ENCODE measurements at places on chromosomes 2 and 18.

DNA sequence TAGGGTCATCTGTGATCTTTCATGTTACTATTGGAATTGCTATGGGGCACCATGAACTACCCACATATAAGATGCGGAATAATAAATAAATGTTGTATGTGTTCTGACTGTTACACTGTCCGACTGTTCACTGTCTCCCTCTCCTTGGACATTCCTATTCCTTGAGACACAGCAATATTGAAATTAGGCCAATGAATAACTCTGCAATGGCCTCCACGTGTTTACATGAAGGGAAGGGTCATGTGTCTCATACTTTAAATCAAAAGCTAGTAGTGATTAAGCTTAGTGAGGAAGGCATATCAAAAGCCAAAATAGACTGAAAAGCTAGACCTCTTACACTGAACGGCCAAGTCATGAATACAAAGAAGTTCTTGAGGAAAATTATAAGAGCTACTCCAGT is 751.3 kb downstream of the SOCS6 start:
- no peaks in the 10 kb centered on the region for H3K27me3 ChIP-seq
- no peak for DNase-seq
- H3K4me1 ChIP-seq = no peaks in the 10 kb centered on the region

- H3K36me3 ChIP-seq = no peaks in the 10 kb centered on the region
- no peak overlapping the region for H3K4me3 ChIP-seq
- DNase-seq = no peak
- H3K4me1 ChIP-seq = no peaks in the 10 kb centered on the region
- H3K27ac ChIP-seq = no peak overlapping the region
Measured at GRCh38 chr2:173862612-173863217, 102.5 kb downstream of the SP3 start.

- no peak overlapping the region for H3K27ac ChIP-seq
- H3K4me1 ChIP-seq = no peaks in the 10 kb centered on the region
- H3K27me3 ChIP-seq = no peaks in the 10 kb centered on the region
- no peaks in the 10 kb centered on the region for H3K36me3 ChIP-seq
- no peak overlapping the region for H3K4me3 ChIP-seq
- no peak for DNase-seq
Measured at GRCh38 chr18:52995875-52996274, 655.9 kb downstream of the DCC start.

GRCh38 chr2:230053753-230054478 is 14.8 kb downstream of the SLC16A14 start:
- H3K4me3 ChIP-seq = no peak overlapping the region
- H3K27ac ChIP-seq = no peak overlapping the region
- no peaks in the 10 kb centered on the region for H3K27me3 ChIP-seq
- no peaks in the 10 kb centered on the region for H3K36me3 ChIP-seq

Measured in natural killer cell (primary cell).